ENCODE measurements at places on chromosomes 4 and X.

- DNase-seq = no peak
These were observed 2.1 kb downstream of the HMGB2 start for GRCh38 chr4:173332021-173332487.

DNA sequence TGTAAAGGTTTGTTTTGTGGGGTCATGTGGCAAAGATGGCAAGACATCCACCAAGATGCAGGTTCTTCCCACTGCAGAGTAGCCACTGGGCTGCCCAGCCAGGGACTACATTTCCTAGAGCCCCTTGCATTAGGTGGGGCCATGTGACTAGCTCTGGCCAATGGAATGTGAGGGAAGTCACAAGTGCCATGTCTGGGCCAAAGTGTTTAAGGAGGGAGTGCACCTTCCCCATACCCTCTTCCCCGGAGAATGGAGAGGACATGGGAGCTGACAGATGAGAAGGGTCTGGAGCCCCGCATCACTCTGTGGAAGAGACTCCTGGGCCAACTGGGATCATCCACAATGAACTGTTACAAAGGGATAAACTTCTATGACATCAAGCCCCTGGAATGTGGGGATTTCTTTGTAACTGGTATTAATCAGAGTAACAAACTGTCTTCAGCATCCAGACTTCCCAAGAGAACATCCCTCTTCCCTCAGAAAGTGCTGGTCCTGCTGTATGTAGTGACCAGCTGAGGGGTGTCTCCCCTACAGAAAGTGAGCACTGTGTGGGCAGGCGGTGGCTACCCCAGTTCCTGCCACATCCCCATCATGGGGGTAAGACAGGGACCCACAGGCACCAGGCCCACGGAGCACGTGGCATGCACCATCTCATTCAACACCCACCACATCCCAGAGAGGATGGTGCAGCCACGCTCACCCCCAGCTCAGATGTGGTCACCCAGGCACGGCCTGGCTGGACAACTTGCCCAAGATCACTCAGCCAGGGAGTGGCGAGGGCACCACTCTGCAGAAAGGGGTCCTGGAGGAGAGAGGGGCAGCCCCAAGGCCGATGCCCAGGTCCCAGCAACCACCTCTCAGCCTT, 10.9 kb downstream of the PPP2R2C start:
- DNase-seq = no peak

DNA sequence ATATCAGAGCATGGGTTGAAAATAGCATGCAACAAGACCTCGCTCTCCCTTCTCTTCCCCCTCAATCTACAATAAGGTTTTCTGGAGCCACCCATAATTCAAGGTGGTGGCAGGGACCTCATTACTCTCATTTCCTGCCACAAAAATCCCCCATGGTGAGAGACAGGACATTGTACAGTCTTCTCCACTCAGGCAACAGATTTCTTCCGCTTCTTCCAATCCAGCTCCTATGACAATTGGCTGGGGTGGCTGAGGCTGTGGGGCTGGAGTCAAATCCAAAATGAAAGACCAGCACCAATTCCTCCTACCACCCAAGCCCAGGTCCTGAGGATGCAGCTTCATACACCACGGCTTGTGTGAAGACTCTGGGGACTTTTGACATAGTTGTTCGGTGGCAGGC, 40.3 kb upstream of the NKRF start:
- DNase-seq = no peak

- DNase-seq = no peak
These were observed 59.4 kb downstream of the CLNK start for GRCh38 chr4:10625131-10625530.

GRCh38 chr4:73518340-73518739, 36.8 kb downstream of the AFM start:
- DNase-seq = no peak

- DNase-seq = no peak
These were observed 71.8 kb downstream of the FBXO8 start for GRCh38 chr4:174211622-174212044.

DNA sequence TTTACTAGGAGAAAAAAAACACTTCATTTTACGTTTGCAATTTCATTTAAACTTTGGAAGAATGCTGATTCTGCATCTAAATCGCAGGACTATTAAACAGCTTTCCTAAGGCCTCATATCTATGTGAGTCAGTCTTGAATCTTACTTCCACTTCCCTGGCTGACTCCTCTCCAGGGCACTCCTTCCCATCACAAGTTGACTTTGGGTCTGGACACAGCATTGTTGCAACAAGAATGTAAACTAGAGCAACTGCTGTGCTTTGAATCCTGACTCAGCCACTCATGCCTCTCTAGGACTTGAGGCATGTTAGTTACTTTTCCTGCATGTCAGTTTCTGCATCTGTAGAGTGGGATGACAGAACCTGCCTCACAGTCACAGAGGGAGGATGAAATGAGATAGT, 413.8 kb downstream of the FAT4 start:
- DNase-seq = peak; percentile 33

DNA sequence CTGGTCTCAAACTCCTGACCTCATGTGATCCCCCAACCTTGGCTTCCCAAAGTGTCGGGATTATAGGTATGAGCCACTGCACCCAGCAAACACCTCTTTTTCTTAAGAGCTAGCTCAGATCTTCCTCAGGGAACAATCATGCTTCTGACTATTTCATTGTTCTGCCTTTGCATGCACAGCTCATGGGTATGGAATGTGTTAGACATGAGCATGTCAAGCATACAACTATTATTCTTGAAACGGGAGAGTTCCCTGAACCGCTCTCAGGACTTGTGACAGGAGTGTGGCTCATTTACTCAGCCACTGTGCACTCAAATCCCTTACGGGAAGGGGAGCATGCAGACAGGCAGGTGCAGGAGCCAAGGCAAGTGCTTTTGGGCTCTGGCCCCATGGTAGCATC, 231.7 kb upstream of the TAPT1 start:
- no peak for DNase-seq

- DNase-seq = no peak
These were observed 10.7 kb upstream of the PASD1 start for GRCh38 chrX:151552743-151553142.

DNA sequence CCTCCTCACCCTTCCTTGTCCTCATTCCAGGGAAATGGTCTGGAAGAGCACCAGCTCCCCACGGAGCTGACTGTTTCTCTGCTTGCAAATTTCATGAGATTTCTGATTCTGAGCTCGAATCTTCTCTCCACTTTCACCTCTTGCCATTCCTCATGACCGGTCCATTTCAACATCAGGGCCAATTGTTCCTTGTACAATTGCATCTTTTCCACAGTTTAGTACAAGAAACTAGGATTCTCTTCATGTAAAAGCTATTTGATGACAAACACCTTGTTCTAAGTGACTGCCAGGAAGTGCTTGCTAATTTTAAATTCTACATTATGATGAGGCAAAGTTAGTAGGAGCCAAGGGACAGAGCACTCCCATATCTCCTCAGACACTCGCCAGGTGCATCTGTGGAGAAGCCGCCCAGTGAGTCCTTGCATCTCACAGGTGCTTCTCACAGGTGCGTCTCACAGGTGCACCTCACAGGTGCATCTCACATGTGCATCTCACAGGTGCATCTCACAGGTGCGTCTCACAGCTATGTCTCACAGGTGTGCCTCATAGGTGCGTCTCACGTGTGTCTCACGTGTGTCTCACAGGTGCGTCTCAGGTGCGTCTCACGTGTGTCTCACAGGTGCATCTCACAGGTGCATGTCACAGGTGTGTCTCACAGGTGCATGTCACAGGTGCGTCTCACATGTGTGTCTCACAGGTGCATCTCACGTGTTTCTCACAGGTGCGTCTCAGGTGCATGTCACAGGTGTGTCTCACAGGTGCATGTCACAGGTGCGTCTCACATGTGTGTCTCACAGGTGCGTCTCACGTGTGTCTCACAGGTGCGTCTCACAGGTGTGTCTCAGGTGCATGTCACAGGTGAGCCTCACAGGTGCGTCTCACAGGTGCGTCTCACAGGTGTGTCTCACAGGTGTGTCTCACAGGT, 3.0 kb upstream of the PDE6B start:
- no peak for DNase-seq

DNA sequence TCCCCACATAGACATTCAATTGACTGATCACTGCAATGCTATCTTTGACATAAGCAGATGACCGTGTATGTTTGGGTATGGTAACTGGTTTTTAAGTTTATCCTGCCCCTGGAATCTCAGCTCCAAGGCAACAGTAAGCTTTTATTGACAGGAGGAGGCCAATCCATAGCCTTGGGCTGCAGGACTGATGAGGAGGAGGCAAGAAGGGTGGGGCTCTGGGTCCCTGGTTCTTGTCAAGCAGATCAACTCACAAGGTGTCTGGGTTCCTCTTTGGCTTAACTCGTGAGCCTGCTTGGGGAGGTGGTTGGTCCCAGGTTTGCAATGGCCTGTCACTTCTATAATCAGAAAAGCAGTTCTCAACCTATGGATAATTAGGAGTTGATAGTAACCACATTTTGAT, 113.2 kb upstream of the STX18 start:
- DNase-seq = no peak

DNA sequence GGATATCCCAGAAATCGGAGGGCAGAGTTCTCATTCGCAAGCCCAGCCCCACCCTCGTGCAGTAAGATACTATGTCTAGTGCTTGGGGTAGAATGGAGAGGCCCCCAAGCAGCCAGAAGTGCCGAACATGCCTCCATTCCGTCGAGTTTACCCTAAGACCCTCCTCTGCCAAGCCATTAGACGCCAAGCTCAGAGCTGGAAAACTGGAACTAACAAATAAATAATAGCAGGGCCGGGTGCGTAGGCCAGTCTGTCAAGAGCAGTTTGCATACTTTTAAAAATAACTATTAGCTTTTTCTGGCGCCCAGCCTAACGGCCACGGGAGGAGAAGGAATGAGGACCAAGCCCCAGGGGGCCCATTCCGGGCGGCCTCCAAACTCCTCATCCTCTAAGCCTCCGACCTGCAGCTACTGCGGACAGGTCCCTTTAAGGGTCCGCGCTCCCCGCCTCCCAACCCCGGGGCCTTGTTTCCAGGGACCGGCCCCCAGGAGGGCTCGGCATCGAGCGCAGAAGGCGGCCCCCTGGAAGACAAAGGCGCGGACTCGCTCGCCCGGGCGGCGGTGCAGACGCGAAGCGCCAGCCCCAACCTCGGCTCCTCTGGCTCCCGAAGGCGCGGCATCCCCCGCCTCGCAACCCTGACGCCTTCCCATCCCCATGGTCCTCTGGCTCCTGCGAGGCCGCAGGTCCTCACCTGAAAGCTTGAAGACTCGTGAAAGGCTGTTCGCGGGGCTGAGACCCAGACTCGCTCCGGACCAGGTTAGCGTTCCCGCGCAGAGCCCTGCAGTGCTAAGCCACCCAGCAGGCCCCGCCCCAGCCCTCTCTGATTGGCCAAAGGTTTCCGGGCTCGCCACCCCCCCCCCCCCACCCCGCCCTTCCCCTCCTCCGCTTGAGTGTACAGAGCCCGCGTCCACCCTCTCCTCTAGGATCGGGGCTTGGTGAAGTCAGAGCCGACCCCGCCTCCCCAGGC, at the start of gene TMSB15A:
TSS of gene TMSB15A (minus strand) at position 765 of the 967 bp plus-strand sequence.
- DNase-seq = peak; percentile 85

DNA sequence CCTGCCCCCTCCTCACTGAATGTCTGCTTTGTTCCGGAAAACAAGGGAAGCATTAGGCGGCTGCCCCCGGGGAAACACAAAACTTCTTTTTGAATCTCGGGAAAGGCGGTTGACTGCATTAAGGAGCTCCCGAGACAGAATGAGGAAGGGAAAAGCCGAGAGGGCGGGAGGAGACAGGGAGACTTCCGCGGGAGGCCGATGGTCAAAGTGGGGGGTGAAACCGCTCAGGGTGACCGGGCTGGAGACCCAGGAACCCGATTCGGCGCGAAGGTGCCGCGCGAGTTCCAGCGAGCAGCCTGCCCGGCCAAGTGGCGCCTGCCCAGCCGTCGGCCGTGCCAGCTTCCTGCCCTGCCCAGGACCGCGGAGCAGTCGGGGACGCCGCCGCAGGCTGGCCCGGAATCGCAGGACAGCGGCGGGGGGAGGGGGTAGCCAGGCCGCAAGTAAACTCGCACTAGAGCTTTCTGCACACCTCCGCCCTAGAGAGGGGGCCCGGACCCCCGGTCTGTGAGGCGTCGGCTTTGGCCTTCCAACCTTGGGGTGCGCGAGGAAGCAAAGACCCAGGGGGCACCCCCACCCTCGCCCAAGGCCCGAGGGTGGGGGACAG, 55.1 kb upstream of the BCOR start:
- no peak for DNase-seq

- DNase-seq = no peak
These were observed 12.1 kb upstream of the COPS4 start for GRCh38 chr4:83022724-83023450.

- DNase-seq = no peak
These were observed 72.0 kb upstream of the MAGEB16 start for GRCh38 chrX:35726176-35726575.

DNA sequence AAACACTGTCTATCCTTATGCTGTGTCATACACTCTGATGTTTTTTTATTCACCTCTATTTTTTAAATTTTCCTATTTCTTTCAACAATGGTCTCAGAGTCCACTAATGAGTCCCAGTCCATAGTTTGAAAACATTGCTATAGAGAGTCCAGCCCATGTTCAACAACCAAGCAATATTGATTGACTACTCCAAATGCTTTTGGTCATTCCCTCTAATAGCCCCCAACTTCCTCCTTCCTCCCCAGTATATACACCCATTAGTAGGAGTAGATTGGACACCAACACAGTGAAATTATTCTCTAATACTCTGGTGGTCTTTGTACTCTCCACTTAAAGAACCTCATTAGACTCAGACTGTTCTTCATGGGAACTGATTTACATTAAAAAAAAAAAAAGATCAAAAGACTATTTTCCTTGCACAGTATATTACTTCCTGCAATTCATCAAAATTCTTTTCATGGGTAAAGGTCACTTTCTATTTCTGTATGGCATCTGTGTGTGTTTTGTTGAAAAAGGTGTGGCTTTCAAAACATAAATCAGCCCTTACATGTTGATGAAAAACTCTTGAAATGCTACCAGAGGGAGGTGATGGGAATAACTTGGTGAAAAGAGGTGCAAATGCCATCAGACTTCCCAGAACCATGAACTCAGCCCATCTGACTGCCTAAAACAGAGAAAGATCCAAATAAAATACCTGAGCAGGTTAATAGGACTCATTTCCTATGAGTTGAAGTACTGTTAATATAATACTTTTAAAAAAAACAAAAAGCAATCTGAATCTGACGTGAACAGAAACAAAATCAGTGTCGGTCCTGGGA, 250.3 kb upstream of the KLF3 start:
- DNase-seq = no peak

DNA sequence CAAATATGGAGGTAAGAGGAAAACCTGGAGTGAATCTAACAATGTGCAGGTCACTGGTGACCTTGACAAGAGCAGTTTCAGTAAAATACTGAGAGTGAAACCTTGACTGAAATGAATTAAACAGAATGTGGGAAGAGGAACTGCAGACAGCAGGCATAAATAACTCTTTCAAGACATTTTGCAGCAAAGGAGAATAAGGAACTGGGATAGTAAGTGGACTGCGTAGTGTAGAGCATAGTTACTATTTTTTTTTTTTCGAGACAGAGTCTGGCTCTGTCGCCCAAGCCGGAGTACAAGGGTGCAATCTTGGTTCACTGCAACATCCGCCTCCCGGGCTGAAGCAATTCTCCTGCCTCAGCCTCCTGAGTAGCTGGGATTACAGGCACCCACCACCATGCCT, 24.0 kb downstream of the RBMX start:
- DNase-seq = no peak

- peak; percentile 45 for DNase-seq
These were observed 34.8 kb downstream of the SMPX start for GRCh38 chrX:21723084-21723483.
